ENCODE measurements at places on chromosomes 4 and X. TPM values are rescaled to one million over a fixed set of nuclear protein-coding genes. Genes with fewer than 3 reads are reported as not detected.

The NALF2 gene
- 0.13 TPM for polyA plus RNA-seq

The FABP2 gene
- polyA plus RNA-seq = not detected

The ZNF630 gene
- 3.2 TPM for polyA plus RNA-seq

The CFAP99 gene
- polyA plus RNA-seq = 0.06 TPM

The TCEAL7 gene
- 16.0 TPM for polyA plus RNA-seq

The GRIPAP1 gene
- polyA plus RNA-seq = 27.9 TPM

The HPGDS gene
- 1.5 TPM for polyA plus RNA-seq

The GLRA2 gene
- polyA plus RNA-seq = not detected

The HSD17B10 gene
- 90.4 TPM for polyA plus RNA-seq

The MAGEA6 gene
- polyA plus RNA-seq = not detected

The PABPC1L2B gene
- not detected for polyA plus RNA-seq

The TGIF2LX gene
- polyA plus RNA-seq = not detected

Data from urinary bladder (tissue), 4 donors.